ENCODE measurements at places on chromosomes 1 and 21.

DNA sequence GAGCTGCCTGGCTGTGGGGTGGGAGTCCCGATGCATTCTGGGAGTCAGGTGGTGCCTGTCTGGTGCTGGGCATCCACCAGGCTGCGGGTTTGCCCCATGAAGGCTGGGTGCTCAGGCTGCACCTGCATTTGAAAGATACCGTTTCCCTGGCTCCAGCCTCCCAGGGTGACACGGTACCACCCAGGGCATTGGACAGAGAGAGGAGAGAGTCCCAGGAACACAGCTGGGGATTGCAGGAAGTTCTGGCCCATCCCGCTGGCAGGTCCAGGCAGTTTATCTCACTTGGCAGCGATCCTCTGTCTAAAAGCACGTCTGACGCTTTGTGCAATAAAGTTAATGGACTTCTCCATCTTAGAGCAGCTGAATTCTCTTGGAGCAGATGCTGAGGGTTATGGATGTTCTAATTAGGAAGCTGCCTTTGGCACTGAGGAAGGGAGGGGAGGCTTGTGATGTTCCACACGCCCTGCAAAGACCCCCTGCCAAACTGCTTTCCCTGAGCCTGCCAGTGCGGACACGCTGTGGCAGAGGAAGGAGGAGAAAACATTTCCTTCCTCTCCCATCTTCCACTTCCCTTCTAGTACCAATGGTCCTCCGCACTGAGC is 246.9 kb downstream of the GRIK3 start:
- DNase-seq = no peak

GRCh38 chr1:114154146-114154962 is 685 bp upstream of the SYT6 start:
- no peak for DNase-seq

GRCh38 chr1:80993154-80993980 is 807.4 kb upstream of the ADGRL2 start:
- DNase-seq = no peak

DNA sequence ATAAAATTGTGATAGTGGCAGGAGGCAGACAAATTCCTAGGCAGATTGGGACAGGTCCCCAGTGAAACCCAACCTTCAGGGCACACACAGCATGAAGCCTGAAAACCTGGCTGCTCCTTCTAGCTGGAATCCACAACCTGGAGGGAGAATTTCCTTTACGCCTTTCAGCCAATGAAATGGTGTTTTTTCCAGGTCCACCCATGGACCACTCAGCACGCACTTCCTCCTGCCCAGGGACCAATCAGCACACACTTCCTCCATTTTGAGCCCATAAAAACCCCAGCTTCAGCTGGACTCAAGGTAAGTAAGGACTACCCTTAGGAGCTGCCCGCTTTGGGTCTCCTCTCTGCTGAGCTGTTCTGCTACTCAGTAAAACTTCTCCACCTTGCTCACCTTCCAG is 120.1 kb downstream of the AKT3 start:
- DNase-seq = no peak

- DNase-seq = no peak
Observed at GRCh38 chr1:51285055-51285454, 45.3 kb downstream of the TTC39A start.

- no peak for DNase-seq
Observed at GRCh38 chr1:200317236-200317635, 92.6 kb downstream of the ZNF281 start.

- DNase-seq = no peak
Observed at GRCh38 chr1:209382231-209383100, 201.0 kb upstream of the CAMK1G start.

DNA sequence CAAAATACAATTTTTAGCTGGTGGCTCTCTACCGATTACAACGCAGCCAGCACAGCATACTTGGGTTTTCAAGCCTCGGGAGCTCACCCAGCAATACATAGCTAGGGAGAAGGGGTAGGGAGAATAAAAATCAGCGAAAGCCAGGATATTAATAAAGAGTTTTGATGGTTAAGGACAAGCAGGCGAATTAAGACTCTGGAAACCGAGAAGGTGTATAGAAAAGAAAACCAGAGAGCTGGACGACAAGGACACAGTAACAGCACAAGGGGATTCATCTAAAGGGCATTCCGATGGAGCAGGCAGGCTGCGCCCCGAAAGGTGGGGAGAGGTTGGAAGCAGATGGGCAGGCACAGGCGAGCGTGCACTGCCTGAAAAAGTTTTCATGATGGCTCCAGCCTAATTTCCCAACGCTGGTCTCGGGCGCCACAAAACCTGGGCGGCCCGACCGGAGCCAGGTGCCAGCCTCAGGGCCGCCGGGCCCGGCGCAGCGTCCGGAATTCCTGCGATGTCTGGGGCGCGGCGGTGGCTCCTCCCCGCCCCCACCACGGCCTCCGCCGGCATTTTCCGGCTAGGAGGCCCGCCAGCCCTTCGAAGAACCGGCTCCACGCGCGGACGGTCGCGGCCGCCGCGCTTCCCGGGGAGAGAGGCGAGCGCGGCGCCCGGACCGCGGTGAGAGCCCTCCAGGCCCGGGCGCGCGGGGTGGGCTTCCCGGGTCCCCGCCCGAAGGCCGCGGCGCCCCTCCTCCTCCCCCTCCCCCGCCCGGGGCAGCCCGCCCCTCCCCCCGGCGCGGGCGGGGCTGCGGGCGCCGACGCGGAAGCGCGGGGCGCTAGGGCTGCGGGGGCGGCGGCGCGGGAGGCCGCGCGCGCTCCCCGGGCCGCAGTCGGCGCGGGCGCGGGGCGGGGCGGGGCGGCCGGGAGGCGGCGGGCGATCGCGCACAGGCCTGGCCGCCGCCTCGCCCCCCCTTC is 774 bp upstream of the DYRK1A start:
- peak; percentile 42 for DNase-seq

GRCh38 chr1:10539411-10540043 is 64.8 kb downstream of the PEX14 start:
- DNase-seq = no peak

DNA sequence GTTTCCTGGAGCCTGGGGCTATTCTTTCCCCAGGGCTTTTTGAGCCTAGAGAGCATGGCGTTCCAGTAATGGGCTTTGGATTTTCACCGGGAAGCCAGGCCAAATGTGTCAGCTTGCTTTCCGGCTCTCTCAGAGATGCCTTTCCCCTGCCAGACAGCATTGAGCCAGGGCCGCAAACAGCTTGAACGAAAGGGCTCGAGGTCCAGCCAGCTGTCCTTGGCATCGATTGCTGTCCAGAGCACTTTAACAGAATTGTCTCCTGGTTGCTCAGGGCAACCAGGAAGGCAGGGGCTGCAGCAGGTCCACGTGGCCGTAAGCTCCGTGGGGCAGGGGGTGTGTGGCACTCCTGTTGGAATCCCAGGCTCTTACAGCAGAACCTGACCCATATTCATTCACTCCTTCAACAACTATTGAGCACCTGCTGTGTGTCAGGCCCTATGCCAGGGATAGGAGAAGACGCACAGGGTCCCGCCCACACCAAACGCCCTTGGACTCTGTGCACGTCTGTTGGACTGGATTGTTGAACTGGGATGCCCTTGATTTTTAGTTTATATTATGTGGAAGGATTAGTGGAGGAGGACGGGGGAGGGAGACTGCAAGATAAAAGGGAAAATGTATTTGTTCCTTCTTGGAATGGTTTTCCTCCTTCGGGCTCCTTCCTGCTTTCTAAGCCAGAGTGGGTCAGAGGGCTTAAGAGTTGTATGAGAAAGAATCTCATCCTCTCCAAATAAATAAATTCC is 38.7 kb upstream of the EFHD2 start:
- DNase-seq = no peak

GRCh38 chr1:232384171-232384883 is 245.6 kb downstream of the SIPA1L2 start:
- DNase-seq = no peak
